ENCODE measurements at places on chromosomes 16 and 17.

DNA sequence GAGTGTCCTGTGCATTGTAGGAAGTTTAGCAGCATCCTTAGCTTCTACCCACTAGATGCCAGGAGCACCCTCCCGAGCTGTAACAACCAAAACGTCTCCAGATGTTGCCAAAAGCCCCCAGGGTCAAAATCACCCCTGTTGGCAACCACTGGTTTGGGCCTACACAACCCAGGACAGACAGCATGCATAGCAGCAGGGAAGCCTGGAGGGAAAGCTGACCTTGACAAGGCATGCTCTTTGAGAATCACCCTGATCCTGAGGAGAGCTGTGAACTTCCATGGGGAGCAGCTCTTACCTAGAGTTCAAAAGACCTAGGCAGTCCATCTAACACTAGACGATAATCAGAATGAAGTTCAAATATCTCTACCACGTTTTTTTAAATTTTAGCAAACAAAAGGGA is 9.2 kb downstream of the SKAP1 start:
- DNase-seq = no peak

- DNase-seq = no peak
Measured at GRCh38 chr17:29145289-29146073, 34.7 kb downstream of the MYO18A start.

DNA sequence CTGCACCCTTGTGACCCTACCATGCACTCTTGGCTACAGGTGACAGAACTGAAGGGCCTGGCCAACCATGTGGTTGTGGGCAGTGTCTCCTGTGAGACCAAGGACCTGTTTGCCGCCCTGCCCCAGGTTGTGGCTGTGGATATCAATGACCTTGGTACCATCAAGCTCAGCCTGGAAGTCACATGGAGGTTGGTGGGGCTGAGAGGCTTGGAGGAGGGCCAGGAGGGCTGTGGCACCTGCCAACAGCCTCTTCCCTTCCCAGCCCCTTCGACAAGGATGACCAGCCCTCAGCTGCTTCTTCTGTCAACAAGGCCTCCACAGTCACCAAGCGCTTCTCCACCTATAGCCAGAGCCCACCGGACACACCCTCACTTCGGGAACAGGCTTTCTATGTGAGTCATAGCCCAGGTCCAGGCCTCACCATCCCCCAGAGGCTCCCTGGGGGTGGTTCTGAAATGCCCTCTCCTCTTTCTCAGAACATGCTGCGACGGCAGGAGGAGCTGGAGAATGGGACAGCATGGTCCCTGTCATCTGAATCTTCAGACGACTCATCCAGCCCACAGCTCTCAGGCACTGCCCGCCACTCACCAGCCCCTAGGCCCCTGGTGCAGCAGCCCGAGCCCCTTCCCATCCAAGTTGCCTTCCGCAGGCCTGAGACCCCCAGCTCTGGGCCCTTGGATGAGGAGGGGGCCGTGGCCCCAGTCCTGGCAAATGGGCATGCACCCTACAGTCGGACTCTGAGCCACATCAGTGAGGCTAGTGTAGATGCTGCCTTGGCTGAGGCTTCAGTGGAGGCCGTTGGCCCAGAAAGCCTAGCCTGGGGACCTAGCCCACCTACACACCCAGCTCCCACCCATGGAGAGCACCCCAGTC is 13.0 kb downstream of the RIPOR1 start:
- no peak for DNase-seq

GRCh38 chr16:69903865-69904415 is 47.2 kb upstream of the CLEC18A start:
- DNase-seq = no peak

GRCh38 chr17:63954402-63955063 is 18.2 kb downstream of the SCN4A start:
- no peak for DNase-seq
